ENCODE measurements at places on chromosomes 3 and 15.

- peak; percentile 85 for DNase-seq
Measured at GRCh38 chr3:53773611-53774368, 72.4 kb downstream of the CHDH start.

- DNase-seq: peak; percentile 63
Measured at GRCh38 chr3:56923526-56924224, 121.9 kb upstream of the ARHGEF3 start.

DNA sequence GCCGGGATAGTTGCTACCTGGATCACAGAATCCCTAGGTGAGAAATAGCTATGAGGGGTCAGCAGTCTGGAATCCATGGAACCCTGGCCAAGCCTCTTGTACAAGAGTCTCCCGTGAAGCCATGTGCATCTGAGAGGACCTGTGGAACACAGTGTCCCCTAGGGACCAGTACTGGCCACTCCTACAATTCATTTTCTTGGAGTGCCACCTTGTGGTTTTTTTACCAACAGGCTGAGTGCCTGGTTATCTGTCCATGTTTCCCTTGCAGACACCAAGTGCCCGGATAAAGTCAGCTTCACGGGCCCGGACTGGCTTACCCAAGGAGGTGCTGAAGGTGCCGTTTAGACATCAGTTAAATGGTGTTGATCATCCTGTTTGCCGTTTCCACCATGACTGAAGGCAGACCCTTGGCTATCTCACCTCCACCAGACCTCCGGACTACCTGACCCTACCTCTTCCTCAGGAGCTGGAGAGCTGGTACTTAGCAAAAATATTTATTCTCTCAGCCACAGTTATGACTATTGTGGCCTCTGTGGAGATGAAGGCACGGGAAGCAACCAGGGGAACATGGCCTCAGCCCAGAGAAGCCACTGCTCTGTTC is 93.9 kb downstream of the RBPMS2 start:
- DNase-seq: peak; percentile 56

DNA sequence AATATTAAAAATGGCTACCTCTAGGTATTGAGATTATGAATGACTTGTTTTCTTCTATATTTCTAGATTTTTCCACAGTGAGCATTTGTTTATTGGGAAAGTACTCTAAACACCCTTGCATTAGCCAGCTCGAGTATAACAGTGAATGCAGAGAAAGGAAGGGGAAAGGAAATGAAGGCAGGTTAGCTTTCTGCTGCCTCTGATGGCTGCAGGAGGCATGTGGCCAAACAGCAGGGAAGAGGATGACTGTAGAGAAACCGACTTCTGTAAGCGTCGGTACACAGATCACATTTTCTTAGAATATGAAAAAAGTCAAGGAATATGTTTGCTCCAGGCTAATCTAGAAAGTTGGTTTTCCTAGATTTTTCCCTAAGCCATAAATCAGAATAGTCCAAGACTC is 19.8 kb downstream of the GNB5 start:
- peak; percentile 44 for DNase-seq

GRCh38 chr15:31328428-31328968 is 1.9 kb downstream of the KLF13 start:
- DNase-seq: peak; percentile 70

GRCh38 chr15:91257746-91258414 is 157.8 kb downstream of the SV2B start:
- no peak for DNase-seq

DNA sequence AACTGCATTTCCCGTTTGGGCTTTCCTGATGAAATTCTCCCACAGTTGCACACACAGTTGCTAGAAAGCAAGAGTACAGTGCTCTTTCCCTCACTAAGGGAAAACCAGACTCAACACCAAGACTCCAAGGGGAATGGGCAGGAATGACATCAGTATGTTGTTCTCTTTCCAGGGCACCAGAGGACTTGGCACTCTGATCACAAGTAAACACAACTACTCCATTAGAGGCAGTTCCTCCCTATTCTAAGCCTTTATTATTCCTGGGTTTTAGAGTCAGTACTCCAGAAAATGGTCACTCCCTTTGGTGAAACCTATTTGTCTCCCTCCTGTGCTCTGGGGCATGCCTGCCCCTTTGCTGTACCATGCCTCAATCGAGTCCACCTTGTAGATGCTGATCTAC is 52.3 kb upstream of the VGLL4 start:
- DNase-seq: no peak

GRCh38 chr3:185257334-185257733 is 3.5 kb upstream of the EHHADH start:
- DNase-seq: no peak

- peak; percentile 18 for DNase-seq
Measured at GRCh38 chr3:67531181-67532101, 123.0 kb downstream of the SUCLG2 start.

- DNase-seq: no peak
Measured at GRCh38 chr3:195101927-195102608, 168.9 kb downstream of the XXYLT1 start.

- peak; percentile 98 for DNase-seq
Measured at GRCh38 chr15:81312790-81313543, 11.0 kb downstream of the STARD5 start.

- DNase-seq: peak; percentile 60
Measured at GRCh38 chr3:123559040-123559861, 25.6 kb downstream of the HACD2 start.

DNA sequence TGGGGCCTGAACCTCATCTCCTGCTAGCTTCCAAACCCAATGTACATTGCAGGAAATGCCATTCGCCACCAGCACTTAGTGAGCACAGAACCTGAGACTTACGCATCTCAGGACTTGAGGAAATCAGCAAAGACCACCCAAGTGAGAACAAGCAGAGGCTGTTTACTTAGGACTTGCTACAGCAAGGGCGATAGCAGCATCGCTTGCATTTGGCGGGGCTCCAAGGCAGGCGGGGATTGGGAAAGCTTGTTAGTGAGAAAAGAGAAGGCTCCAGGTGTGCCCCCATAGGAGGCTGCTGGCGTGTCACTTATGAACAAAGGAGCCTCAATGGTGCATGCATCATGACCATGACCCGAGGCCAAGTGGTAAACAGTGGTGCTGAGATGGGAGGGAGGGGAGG is 19.7 kb downstream of the SLC6A20 start:
- peak; percentile 17 for DNase-seq

- DNase-seq: no peak
Measured at GRCh38 chr3:35438101-35438500, 201.2 kb upstream of the ARPP21 start.

DNA sequence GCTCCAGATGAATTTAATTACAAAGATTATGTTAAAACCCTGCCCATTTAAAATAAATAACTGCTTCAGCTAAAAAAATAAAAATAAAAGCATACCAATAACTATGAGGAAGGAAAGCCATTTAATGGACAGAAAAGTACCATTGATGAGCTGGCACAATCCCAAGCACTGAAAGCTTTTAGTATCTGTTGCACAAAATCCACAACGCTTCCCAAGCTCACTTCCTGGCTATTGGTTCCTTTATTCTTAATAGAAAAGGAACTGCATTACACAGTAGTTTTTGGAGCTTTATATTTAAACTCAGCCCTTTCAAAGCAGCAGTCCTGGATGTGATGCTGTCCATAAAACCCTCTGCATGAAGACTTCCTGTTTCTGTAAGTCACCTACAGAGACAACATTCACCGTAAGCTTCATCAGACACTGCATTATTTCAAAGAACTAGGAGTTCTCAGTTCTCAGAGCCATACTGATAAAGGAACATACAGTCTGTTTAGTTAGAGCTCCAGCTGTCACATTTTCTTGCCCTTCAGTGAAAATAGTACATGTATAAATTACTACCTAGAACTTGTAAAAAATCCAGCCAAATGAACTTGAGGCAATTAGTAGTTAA is 81.5 kb downstream of the CSNK1G1 start:
- DNase-seq: no peak

GRCh38 chr3:152253514-152253913 is 15.2 kb upstream of the MBNL1 start:
- DNase-seq: no peak

GRCh38 chr3:107201146-107201545 is 176.1 kb upstream of the CCDC54 start:
- no peak for DNase-seq

GRCh38 chr3:98733053-98733811 is 29.9 kb upstream of the ST3GAL6 start:
- DNase-seq: peak; percentile 32

- peak; percentile 83 for DNase-seq
Measured at GRCh38 chr15:48722764-48723661, 77.5 kb upstream of the FBN1 start.
